Purkinje cell (primary cell): ENCODE measurements at places on chromosomes 7 and 10. TPM values are rescaled to one million over a fixed set of nuclear protein-coding genes. Genes with fewer than 3 reads are reported as not detected.

IQUB gene
- polyA plus RNA-seq: 0.34 and 2.9 TPM in 2 replicates

ZC3HAV1L gene
- not detected in 2 replicates for polyA plus RNA-seq

KLF14 gene
- not detected in 2 replicates for polyA plus RNA-seq

MACROH2A2 gene
- polyA plus RNA-seq: 1.3 and 1.8 TPM in 2 replicates

NACAD gene
- polyA plus RNA-seq: 1.7 and 4.8 TPM in 2 replicates

TEX36 gene
- not detected in 2 replicates for polyA plus RNA-seq

SPACDR gene
- polyA plus RNA-seq: 0.66 and 1.3 TPM in 2 replicates

SEMA3C gene
- 0.22 and 1.4 TPM in 2 replicates for polyA plus RNA-seq

ADARB2 gene
- polyA plus RNA-seq: 0.30 and 0.45 TPM in 2 replicates

CYP2E1 gene
- polyA plus RNA-seq: 22.2 and 23.8 TPM in 2 replicates

LIPK gene
- polyA plus RNA-seq: not detected in 2 replicates

CHN2 gene
- 16.4 and 20.8 TPM in 2 replicates for polyA plus RNA-seq

LEP gene
- polyA plus RNA-seq: not detected in 2 replicates

CABCOCO1 gene
- polyA plus RNA-seq: not detected in 2 replicates

RASA4 gene
- polyA plus RNA-seq: 5.0 and 7.4 TPM in 2 replicates

GHRHR gene
- polyA plus RNA-seq: not detected in 2 replicates

SYT15 gene
- 0.32 and 0.81 TPM in 2 replicates for polyA plus RNA-seq

ADAM22 gene
- polyA plus RNA-seq: 27.2 and 31.7 TPM in 2 replicates

AQP1 gene
- 0.10 and 0.40 TPM in 2 replicates for polyA plus RNA-seq

SPDYE16 gene
- 0.38 and 0.51 TPM in 2 replicates for polyA plus RNA-seq

PCLO gene
- polyA plus RNA-seq: 58.0 and 64.8 TPM in 2 replicates

NODAL gene
- 0.99 TPM in 1 of 2 replicates, not detected in the other for polyA plus RNA-seq

HOGA1 gene
- 1.9 and 2.7 TPM in 2 replicates for polyA plus RNA-seq

MUC12 gene
- polyA plus RNA-seq: 1.5 TPM in 1 of 2 replicates, not detected in the other

OR9A2 gene
- not detected in 2 replicates for polyA plus RNA-seq

GATA3 gene
- polyA plus RNA-seq: not detected in 2 replicates

CACNA2D1 gene
- 3.9 and 11.5 TPM in 2 replicates for polyA plus RNA-seq

NME8 gene
- not detected in 2 replicates for polyA plus RNA-seq

AHCYL2 gene
- 21.0 and 21.2 TPM in 2 replicates for polyA plus RNA-seq

MACC1 gene
- 0.15 TPM in 1 of 2 replicates, not detected in the other for polyA plus RNA-seq

HMX2 gene
- polyA plus RNA-seq: not detected in 2 replicates

INPP5A gene
- polyA plus RNA-seq: 322 and 427 TPM in 2 replicates

COPG2 gene
- polyA plus RNA-seq: 13.5 and 14.2 TPM in 2 replicates

CPN1 gene
- polyA plus RNA-seq: not detected in 2 replicates

MYO1G gene
- 0.31 TPM in 1 of 2 replicates, not detected in the other for polyA plus RNA-seq

PRR15 gene
- not detected in 2 replicates for polyA plus RNA-seq

PLXNA4 gene
- polyA plus RNA-seq: 1.9 and 4.0 TPM in 2 replicates
